ENCODE measurements at places on chromosomes 1 and 21. TPM values are rescaled to one million over a fixed set of nuclear protein-coding genes. Genes with fewer than 3 reads are reported as not detected.

The CFAP126 gene
- total RNA-seq, result not detected

The WNT4 gene
- not detected for total RNA-seq

The TSPAN2 gene
- total RNA-seq, result 7.1 TPM

The DDR2 gene
- total RNA-seq, result 292 TPM

The FAM110D gene
- not detected for total RNA-seq

The DIRAS3 gene
- total RNA-seq, result 0.43 TPM

The RAB3B gene
- 7.9 TPM for total RNA-seq

The LCE2B gene
- not detected for total RNA-seq

The MANEAL gene
- total RNA-seq, result 0.76 TPM

The CRYAA gene
- total RNA-seq, result not detected

The MROH7 gene
- 2.5 TPM for total RNA-seq

The OR2T33 gene
- not detected for total RNA-seq

The AIRE gene
- not detected for total RNA-seq

The IGSF5 gene
- total RNA-seq, result 0.32 TPM

The INKA2 gene
- 1.5 TPM for total RNA-seq

The LCE1E gene
- not detected for total RNA-seq

The FAM43B gene
- 3.1 TPM for total RNA-seq

The CFAP107 gene
- not detected for total RNA-seq

The HJV gene
- total RNA-seq, result not detected

The PRPF38A gene
- total RNA-seq, result 14.1 TPM

The CYP4A11 gene
- total RNA-seq, result not detected

The PFDN2 gene
- 22.2 TPM for total RNA-seq

The ARTN gene
- total RNA-seq, result not detected

All from articular chondrocyte of knee joint (primary cell).